NCI-H2029 treated with DMSO at 0.1 percent for 48 hours (cell line): ENCODE measurements at places on chromosomes 1 and 21.

GRCh38 chr1:161905269-161905884 lies 118.3 kb downstream of the OLFML2B start:
- no peak for DNase-seq

DNA sequence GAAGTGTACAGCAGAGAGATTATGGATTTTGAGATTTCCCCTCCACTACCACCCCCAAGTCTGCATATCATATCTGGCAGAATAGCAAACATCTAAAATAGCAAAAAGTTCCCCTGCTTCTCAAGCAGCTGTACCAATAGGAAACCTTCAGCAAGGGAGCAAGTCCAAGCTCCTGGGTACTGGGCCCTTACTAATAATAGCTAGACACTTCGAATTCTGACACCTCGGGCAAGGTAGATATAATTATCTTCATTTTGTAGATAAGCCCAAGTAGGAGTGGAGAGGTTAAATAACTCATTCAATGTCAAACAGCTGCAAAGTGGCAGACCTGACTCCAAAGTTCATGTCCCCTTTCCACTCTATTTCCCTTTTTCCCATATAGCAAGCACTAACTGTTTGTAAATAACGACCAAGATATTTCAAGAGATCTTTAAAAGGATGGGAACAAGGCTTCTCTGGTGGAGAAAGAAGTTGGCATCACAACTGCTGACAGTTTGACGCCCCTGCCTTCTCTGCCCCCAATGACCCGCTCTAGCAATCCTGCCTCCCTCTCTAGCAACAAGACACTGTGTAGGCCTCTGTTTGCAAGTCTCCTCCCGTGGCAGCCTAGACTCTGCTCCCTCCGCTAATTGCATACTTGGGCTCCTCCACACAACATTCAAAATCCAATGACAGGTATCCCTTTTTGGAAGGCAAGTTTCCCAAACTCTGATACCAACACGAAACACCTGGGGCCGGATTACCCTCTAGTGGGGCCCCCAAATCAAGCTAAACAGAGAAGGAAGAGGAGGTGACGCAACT lies 18.7 kb upstream of the ADAR start:
- no peak for DNase-seq

DNA sequence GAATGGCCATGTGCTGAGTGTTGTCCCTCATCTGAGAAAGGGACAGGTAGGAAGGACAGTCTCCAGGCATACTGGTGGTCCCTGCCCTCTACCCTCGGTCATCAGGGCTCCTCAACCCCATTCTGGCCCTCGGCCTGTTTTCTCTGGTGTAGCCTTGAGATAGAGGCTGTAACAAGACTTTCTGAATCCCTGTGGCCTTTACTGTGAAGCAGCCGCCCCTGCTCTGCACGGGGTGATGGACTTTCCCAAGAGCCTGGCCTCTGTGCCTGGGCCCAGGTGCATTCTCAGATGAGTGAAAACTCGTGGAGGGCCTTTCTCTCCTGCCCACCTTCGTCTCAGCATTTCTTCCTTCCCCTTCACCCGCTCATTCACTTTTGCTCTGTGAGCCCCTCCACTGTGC lies 3.0 kb upstream of the CASQ1 start:
- no peak for DNase-seq

DNA sequence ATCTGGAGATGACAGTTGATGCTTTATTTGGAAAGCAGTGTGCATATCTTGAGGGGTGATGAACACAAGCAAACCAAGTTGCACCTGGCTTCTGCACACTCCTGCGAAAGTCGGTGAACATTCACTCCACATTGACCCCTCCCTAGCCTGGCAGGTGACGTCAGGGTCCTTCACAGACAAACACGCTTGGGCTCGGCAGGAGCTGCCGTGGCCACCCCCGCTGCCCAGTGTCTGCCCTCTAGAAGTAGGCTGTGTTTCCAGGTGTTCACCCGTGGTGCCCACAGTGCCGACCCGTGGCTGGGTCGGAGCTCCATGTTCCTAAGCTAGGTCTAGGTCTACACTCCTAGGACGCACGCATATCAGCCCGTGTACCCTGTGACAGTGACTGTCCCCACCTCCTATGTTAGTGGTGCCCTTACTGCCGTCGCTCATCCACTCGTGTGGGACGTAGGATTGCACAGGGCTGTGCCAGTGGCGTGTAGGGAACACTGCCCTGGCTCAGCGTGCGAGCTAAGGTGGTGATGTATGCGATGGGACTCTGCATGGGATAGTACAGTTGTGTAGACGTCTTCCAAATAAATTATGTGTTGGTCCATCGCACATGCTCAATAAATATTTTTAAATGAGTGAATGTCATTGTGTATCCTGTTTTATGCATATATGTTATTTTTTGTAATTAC lies 29.0 kb downstream of the PRMT2 start:
- DNase-seq: no peak

DNA sequence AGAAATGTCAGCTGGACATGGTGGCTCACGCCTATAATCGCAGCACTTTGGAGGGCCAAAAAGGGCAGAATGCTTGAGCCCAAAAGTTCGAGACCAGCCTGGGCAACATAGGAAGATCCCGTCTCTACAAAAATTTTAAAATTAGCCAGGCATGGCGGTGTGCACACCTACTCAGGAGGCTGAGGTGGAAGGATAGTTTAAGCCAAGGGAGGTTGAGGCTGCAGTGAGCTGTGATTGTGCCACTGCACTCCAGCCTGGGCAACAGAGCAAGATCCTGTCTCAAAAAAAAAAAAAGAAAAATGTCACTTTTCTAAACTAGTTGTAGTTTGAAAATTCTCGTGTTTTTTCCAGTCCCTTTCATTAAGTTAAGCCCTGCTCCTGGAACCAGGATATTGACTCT lies 9.1 kb downstream of the CLSTN1 start:
- DNase-seq: no peak

GRCh38 chr1:224900062-224900630 lies 29.3 kb upstream of the DNAH14 start:
- DNase-seq: no peak

DNA sequence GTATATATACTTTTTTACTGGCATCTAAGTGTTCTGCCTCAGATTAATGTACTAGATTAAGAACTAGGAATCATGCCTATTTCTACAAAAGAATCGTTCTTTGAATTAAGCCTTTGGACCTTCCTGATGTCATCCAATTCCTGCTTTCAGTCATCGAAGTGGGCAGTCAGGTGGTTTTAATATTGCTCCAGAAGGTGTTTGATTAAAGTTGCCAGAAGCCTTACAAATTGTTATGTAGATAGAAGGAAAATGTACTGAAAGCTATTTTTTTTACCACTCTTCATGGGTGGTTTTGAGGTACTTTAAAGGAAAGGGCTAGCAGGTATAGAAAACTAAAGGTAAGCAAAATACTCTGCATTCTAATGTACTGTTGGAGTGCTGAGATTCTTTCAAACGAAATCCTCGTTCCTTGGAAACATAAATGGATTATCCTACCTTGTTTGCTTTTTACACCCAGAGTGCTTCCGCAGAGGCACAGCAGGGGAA lies 716 bp downstream of the CTBS start:
- no peak for DNase-seq

DNA sequence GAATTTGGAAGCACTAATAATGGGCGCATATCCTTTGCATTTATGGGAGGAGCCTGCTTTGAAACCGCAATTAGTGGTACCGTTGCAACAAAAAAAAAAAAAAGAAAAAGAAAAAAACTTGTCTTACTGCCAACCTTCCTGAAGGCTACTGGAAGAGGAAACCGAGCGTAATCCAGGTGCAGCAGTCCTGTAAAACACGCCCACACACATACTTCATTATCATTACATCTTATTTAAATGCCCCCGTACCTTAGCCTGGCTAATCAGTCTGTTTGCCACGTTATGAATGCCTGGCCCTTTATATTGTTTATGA lies 686 bp upstream of the ZNF281 start:
- peak; percentile 64 for DNase-seq

DNA sequence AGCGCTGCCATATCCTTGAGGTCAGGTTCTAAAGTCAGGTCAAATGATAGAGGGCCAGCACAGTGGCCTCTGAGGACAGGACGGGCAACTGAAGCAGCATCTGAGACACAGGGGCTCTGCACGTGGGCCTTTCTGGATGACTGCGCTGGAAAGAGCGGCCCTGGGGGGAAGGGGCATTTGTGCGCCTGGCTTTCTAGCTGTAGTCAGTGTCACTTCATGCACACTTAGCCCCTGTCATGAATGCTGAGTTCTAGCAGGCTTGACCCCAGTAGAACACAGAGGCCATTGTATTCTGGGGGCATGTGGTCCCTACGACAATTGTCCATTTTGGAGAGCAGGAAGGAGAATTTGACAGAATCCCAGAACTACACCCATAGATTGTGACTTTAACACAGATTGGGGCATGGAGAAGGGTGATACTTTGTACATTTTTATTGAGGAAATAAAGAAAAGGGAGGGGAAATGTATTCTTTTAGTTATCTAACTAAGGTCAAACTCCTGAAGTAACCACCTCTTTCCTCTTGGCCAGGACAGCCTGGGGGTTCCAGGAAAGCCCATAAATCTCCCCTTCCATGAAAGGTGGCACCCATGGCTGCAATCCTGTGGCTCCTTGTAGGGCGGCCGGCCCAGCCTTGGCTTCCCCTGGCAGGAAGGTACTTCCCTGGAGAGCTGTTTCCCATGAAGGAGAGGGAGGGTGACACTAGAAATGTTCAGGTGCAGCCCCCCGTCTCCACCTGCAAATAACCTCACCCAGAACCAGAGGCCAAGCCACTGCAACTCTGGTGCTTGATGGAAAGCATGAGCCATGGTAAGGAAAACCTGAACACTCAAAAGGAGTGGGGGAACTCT lies 34.4 kb downstream of the NTPCR start:
- DNase-seq: no peak

- no peak for DNase-seq
Observed at GRCh38 chr1:19734472-19734999, 65.2 kb downstream of the TMCO4 start.

DNA sequence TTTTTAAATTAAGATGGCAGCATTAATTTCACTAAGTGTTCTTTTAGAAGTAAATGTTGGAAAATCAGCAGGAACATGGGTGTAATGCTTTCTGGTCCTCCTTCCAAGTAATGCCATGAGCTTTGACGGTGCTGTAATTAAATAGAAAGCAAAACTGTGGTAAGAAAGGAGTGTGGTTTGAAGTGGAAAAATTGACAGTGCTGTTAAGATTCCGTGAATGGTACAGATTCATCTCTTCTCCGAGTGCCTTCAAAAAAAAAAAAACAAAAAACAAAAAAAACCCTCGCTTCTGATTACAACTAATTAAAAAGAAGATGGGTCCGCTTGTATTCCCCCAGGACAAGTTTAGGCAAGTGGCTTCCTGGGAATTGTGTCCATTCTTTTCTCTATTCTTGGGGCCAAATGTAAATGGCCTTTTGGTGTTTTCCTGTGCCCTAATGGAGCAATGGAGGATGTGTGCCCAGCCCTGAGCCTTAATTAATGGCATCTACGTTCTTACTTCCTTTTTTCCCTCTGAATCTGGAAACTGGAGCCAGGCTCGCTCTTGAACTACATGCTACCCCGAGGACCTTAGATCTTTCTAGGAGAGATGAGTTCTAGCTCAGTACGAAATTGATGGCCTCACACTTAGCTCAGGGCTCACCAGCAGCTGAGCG lies 5.1 kb downstream of the LMO4 start:
- no peak for DNase-seq

GRCh38 chr1:7755448-7755847 lies 15.6 kb upstream of the VAMP3 start:
- no peak for DNase-seq

- DNase-seq: no peak
Observed at GRCh38 chr1:174005032-174005431, 17.1 kb downstream of the RC3H1 start.

DNA sequence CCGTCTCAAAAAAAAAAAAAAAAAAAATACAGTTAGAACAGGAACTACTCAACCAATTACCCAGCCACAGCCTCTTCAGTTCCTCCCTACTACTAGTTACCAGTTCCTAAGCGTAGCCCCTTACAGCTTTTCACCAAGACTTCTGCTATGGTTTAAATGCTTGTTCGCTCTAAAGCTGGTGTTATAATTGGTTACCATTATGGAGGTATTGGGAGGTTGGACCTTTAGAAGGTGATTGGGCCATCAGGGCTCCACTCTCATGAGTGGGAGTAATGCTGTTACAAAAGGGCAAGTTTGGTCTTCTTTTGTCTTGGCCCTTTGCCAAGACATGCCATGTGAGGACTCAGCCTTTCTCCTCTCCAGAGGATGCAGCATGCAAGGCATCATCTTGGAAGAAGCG lies 3.0 kb upstream of the SMPDL3B start:
- DNase-seq: no peak

- DNase-seq: peak; percentile 99
Observed at GRCh38 chr21:42120101-42120902, 49.2 kb downstream of the UMODL1 start.

GRCh38 chr21:29290240-29290639 lies 8.5 kb upstream of the BACH1 start:
- DNase-seq: no peak

DNA sequence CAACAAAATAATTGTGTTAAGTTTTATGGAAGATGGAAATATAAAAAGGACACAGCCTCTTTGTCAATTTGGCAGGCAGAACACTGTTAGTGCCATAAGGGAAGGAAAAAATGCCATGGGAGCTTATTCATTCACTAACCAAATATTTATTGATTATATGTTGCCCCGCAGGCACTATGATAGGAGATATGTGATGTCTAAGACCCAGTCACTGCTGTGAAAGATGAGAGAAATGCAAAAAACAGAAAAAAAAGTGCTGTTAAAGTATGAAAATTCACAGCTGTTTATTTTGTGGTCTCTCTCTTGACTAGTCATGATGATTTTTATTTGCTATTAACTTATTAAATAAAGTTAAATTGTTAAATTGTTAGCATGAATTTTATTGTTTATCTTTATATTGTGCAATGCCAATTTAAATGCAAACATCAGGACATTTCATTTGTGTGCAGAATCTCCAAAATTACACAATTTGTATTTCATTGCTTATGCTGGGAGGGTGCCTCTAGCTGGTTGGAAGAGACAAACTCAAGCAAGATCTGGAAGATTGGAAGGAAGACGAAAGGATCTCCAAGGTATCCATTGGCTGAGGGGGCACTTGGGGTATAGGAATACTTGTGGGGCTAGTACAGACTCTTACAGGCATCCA lies 17.8 kb upstream of the PTGFR start:
- no peak for DNase-seq

DNA sequence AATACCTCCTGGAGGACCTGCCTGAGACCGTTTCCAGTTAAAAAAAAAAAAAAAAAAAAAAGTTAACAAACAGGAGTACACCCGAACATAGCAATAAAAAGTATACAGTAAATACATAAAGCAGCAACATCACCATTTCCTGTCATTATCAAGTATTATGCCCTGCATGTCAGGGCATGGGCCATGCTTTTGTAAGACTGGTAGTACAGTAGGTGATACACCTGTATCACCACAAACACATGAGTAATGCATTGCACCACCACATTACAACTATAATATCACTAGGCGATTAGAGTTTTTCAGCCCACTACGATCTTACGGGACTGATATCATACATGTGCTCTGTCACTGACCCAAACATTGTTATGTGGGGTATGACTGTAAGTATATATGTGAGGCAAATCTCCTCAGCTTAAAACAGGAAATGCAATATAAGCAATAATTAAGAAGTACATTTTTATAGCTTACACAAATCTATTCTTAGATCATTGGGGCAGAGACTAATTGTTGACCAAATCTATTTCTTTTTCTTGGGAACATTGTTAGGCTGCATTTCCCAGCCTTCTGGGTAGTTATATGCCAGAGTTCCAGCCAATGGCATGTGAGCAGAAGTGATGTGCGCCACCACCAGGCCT lies 98.1 kb downstream of the PLD5 start:
- DNase-seq: no peak

GRCh38 chr1:60415696-60416095 lies 342.1 kb upstream of the C1orf87 start:
- no peak for DNase-seq
